ENCODE measurements at places on chromosomes 3 and 15.

- DNase-seq = no peak
Measured at GRCh38 chr15:68404056-68404798, 27.7 kb downstream of the ITGA11 start.

GRCh38 chr3:123156276-123156995 is 45.3 kb upstream of the SEC22A start:
- no peak for DNase-seq

DNA sequence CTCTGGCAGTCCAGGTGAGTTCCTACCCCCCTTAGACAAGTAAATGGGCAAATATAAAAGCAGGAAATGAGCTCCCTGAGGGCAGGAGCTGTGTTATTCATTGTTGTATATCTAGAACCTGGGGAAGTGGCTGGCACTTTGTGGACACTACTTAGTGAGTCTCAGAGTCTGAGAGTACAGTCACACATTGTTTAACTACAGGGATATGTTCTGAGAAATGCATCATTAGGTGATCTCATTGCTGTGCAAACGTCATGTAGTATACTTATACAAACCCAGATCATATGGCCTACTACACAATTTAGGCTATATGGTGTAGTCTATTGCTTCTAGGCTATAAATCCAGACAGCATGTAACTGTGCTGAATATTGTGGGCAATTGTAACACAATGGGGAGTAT is 52.4 kb downstream of the DRD3 start:
- DNase-seq = no peak

DNA sequence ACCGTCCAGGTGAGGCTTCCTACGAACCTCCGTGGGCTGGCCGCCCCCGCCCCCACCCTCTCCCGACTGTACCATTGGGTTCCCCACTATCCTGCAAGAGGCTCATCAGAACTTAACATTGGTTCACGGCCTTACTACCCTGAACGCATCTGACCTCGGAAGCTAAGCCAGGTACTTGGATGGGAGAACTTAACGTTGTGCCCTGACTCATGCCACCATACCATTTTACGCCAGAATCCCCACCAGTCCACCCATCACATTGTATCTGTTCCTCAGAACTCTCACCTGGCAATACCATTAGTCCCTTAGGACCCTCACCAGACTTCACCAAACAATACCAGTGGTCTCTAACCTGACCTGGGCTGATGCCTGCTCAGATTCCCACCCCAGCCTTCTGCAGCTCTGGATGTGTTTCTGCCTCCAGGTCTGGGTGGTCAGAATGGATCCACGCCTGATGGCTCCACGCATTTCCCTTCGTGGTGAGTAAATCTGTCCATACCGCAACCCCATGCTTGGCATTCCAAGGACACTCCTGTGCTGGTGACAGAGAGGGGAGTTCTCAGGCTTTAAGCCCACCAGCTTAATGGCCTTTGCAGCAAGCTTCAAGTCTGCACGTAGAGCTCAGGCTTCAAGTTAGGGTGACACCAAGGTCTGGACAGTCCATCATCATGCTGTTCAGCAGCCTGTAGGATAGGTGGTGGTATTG is 562 bp downstream of the TCTA start:
- no peak for DNase-seq

DNA sequence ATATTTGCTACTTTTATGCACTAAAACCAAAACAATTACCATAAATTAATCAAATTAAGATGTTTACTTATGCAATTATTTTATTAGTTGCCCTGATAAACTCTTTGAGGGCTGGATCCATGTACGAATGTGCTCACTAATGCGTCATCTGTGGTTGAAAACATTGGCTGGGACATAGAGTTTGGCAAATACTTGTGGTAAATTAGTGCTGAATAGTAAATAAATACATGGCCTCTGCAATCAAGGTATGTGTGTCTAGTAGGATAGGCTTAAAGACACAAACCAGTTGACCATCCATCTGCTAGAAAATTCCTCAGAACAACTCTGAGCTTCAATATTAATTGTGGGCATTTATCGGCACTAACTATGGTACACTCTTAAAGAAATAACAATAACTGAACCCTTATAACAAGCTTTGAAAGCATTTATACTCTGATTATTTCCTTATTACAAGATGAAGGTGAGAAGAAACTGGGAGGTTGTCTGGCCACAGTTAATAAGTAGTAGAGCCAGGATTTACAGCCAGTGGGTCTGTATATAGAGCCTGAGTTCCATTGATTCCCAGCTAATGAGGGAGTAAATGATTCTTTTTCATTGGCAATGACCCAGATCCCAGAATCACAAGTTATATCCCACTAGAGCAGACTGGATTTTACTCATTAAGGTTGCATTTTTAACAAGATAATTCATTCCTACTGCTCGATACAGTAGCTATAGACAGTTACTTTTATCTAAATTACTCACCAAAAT is 169.5 kb upstream of the CNTN6 start:
- DNase-seq = no peak

- no peak for DNase-seq
Measured at GRCh38 chr3:55369141-55369847, 117.8 kb downstream of the WNT5A start.

GRCh38 chr3:164608554-164609276 is 469.6 kb downstream of the SI start:
- no peak for DNase-seq

DNA sequence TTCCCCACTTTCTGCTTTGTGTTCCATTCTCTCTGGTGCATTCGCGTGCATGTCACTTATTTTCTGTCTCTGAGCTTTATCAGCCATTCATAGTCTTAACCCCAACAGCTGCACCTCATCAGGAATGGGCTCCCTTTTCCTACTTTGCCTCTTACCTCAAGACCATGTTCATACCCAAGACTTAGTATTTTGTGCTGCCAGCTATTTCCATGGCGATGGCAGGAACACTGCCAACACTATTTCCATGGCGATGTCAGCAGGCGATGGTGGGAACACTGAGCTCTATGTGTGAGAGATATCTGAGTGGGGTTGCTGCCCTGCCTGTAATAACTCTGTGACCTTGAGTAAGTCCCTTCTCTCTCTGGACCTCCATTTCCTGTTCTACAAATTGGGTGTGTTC is 5.5 kb downstream of the ZNF35 start:
- no peak for DNase-seq

- no peak for DNase-seq
Measured at GRCh38 chr15:95635666-95636065, 694.8 kb upstream of the NR2F2 start.

DNA sequence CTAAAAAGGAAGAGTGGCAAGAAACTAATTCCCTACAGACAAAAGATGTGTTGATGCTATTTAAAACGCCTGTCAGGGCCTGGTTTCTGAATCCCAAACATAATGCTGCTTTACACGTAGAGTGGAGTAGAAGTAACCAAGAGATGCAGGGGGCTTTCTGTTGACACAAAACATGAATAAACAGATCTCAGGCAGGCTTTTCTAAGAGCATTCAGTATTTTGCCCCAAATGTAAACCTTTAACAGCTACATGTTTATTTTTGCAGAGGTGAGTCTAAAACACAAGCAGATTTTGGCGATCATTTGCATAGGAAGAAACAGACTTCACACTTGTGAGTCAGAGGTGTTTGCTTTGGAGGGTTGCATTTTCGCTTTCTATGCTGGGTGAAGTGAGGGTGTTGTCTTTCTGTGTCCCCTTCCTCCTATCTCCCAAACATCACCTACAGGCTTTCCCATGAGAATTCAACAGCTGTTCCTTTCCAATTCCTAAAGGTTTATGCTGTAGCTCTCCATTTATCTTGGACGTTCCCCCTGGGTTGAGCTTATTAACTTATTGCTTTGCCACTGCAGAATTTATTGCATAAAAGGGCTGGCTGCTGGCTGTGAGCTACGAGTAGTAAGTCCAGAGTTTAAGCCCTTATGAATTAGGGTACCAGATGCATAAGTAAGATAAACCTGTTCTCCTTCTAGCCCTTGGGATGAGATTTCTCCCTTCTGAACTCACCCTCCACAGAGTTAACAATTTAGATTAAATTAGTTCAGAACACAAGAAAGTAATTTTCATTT is 156.7 kb downstream of the DIPK2A start:
- DNase-seq = no peak

DNA sequence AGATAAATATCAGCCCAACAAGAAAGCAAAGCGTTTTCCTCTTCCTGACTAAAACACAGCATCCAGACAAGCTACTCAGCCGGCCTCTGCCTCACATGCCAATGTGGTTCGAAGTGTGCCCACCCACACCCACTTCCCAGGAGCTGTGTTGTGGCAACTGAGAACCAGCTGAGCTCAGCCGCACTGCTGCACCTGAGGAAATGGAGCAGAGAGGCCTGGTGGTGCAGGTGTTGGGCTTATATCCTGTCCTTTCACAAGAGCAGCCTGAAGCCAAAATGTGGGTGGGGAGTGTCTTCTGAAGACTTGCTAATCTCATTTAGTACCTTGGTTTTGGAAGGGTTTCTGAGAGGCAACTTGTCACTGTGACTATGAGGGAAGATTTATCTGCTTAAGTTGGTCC is 23.0 kb upstream of the RETNLB start:
- DNase-seq = no peak

- no peak for DNase-seq
Measured at GRCh38 chr3:124373524-124373923, 356.7 kb upstream of the UMPS start.

DNA sequence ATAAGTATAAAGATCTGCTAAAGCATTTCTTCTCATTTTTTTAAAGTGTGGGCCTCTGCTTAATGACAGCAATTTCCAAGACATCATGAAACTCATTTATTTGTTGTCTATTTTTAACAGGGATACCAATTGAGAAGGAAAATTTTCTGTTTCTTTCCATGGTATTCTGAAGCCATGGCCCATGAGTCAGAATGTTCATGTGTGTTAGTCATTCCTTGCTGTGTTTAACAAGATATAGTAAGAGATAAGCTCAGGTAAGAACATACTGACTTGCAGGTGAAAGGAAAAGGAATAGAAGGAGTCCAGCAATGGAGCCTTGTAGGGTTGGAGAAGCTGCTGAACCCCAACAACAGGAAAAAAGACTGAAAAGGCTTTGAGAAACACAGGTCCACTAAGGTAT is 17.0 kb upstream of the ARID3B start:
- DNase-seq = no peak

- DNase-seq = no peak
Measured at GRCh38 chr3:49630784-49631183, 43.4 kb upstream of the APEH start.

DNA sequence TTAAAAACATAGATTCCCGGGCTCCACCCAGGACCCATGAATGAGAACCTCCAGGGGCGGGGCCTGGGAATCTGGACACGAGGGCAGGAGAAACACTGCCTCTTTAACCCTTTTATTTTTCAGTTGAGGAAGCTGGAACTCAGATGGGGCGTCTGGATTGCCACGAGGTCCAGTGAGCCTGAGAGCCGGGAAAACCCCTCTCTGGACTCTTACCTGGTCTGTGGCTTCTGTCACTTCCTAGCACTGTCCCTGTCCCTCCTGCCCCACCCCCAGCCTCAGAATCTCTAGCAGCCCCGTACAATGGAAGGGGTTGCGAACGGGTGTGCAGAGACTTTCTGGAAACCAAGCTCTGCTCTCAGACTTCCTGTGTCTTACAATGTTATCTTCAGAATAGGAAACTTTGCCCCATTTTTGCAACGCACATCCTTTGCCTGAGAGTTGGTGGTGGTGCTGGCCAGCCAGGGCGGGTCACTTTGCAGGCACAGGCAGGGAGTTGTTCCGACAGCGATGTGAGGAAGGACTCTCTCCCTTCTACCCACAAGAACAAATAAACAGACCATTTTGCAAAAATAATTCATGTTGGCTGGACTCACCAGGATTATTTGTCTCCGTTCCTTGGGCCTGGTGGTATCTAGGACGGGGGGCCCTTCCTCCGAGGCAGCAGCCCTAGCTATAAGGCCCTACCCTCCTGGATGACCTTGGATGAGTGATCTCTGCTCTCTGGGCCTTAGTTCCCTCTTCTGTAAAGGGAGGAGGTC is 59.1 kb downstream of the SMAD6 start:
- no peak for DNase-seq

- DNase-seq = no peak
Measured at GRCh38 chr15:25705433-25706115, 157.6 kb downstream of the ATP10A start.

DNA sequence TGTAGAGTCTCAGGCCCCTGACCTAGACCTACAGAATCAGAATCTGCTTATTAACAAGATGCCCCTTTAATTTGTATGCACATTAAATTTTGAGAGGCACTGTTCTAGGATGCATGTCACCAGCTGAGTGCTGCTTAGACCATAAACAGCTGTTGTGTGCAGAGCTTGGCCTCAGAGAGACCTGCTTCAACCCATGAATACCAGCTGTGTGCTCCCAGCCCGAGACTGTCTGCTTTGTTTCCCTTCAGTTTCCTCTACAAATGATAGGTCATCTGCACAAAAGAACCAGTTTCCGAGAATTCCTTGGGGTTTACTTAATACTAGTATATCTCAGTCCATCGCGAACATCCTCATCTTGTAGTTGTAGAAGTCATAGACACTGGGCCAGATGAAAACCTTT is 158.5 kb upstream of the PFN2 start:
- DNase-seq = no peak

GRCh38 chr15:59567324-59567723 is 44.3 kb upstream of the GCNT3 start:
- no peak for DNase-seq

- no peak for DNase-seq
Measured at GRCh38 chr3:107260207-107260606, 117.0 kb upstream of the CCDC54 start.

- DNase-seq = no peak
Measured at GRCh38 chr3:79953591-79954101, 185.8 kb upstream of the ROBO1 start.

DNA sequence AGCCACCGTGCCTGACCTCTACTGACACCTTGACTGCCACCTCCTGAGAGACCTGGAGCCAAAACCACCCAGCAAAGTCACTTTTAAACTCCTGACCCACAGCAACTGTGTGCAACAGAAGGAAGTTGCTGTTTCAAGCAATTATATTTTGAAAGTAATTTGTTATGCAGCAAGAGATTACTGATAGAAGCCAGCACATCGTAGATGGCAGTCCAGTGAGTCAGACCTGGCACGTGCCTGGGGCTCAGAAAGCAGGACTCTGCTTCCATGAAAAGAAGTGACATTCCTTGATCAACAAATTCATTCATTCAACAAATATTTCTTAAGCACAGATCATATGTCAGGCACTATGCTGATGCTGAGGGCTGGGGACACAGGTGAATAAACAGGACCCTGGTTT is 5.7 kb upstream of the CSPG4 start:
- DNase-seq = no peak
